ENCODE measurements at places on chromosomes 16 and 17.

GRCh38 chr16:86575095-86575685, 3.2 kb upstream of the FOXL1 start:
- H3K27me3 ChIP-seq = peaks cover 10% of the 10 kb centered on the region
- H3K4me1 ChIP-seq = peaks cover 17% of the 10 kb centered on the region
- no peaks in the 10 kb centered on the region for H3K36me3 ChIP-seq
- DNase-seq = no peak
- H3K27ac ChIP-seq = no peak overlapping the region

- no peaks in the 10 kb centered on the region for H3K27me3 ChIP-seq
- DNase-seq = no peak
- no peak overlapping the region for H3K27ac ChIP-seq
- H3K4me3 ChIP-seq = no peak overlapping the region
Measured at GRCh38 chr16:89067677-89068443, 25.8 kb upstream of the ACSF3 start.

- H3K27ac ChIP-seq = no peak overlapping the region
- no peak overlapping the region for H3K4me3 ChIP-seq
- H3K27me3 ChIP-seq = peaks cover 25% of the 10 kb centered on the region
- no peak for DNase-seq
Measured at GRCh38 chr17:6104956-6105648, 34.9 kb downstream of the WSCD1 start.

- H3K36me3 ChIP-seq = no peaks in the 10 kb centered on the region
- peaks cover 8% of the 10 kb centered on the region for H3K4me1 ChIP-seq
- DNase-seq = peak; percentile 56
- no peak overlapping the region for H3K27ac ChIP-seq
Measured at GRCh38 chr17:49576088-49576916, 631 bp downstream of the NXPH3 start.

GRCh38 chr16:1137604-1138003, 15.3 kb upstream of the CACNA1H start:
- H3K36me3 ChIP-seq = no peaks in the 10 kb centered on the region
- DNase-seq = no peak
- H3K4me3 ChIP-seq = no peak overlapping the region
- H3K27me3 ChIP-seq = no peaks in the 10 kb centered on the region
- no peaks in the 10 kb centered on the region for H3K4me1 ChIP-seq

DNA sequence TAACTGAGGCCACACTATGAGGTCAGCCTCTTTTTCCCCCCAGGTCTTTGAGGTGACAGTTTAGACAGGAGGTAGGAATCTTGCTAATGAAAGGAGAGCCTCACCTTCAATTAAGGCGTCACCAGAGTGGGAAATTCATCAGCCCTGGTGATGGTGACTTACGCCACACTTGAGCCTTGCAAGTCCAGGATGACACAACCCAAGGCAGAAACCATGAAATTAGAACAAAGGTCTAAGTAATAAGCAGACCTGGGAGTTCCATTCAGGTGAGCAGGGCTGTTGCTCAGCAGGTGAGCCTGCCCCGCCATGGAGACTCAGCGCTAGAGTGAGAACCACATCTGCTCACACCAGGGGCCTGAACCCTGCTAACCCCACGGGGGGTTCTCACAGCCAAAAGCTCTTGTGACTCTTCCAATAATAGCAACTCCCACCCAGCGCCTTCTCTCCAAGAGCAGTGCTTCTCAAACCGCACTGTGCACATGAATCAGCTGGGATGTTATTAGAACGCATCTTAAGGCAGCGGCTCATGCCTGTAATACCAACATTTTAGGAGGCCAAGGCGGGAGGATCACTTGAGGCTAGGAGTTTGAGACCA, 28.7 kb upstream of the KIFC3 start:
- DNase-seq = no peak
- no peak overlapping the region for H3K27ac ChIP-seq
- H3K36me3 ChIP-seq = no peaks in the 10 kb centered on the region
- peaks cover 16% of the 10 kb centered on the region for H3K4me1 ChIP-seq
- H3K27me3 ChIP-seq = no peaks in the 10 kb centered on the region

DNA sequence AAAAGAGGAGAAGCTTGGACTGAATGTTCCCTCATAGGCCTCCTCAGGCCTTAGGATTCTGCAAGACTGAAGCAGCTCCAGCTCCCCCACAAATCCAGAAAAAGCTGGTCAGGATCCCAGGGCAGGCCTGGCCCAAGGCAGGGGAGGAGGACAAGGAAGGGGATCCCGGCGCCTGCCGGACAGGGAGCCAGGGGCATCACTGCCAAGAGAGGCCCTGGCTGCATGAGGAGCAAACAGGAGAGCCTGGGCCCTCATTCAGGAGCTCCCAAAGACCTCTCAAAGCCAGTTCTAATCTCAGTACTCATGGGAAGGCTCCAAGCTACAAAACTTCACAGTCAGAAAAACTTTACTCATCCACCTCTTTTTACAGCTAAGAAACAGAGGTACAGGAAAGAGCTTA, 67.3 kb downstream of the ZNF423 start:
- DNase-seq = no peak
- H3K4me3 ChIP-seq = no peak overlapping the region
- H3K27me3 ChIP-seq = no peaks in the 10 kb centered on the region
- peaks cover 10% of the 10 kb centered on the region for H3K4me1 ChIP-seq

DNA sequence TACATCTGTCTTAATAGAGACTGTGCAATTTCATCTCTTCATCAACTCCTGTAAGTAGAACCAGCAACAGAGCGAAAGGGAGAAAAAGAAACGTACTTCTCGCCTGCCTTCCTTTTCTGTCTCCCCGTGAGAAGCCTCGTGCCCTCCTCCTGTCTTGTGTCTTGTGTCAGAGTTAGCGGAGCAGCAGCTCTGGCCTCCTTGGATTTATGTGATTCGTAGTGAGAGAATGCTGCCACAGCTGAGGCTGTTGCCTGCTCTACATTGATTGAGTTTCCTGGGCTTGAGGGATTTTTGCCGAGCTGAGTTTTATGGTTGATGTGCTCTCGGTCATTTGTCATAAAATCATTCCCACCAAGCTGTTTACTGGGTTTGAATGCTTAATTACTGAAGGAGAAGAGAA, 579.1 kb upstream of the RBFOX1 start:
- H3K27ac ChIP-seq = no peak overlapping the region
- H3K4me1 ChIP-seq = no peaks in the 10 kb centered on the region
- H3K4me3 ChIP-seq = no peak overlapping the region
- H3K36me3 ChIP-seq = no peaks in the 10 kb centered on the region

DNA sequence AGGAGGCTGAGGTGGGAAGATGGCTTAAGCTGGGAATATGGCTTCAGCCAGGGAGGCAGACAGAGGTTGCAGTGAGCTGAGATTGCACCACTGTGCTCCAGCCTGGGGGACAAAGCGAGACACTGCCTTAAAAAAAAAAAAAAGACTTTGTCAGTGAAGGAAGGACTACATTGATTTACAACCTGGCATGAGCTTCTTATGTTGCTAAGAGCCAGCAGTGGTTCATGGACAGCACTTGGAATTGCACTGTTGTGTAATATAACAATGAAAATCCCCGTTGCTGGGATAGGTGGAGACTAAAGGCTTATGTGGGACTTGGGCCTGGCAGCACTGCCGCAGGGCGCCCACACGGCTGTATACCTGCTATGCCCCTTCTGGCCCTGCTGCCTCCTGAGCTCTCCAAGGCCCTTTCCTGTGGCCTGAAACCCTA, 14.1 kb upstream of the SLC16A5 start:
- DNase-seq = no peak
- no peaks in the 10 kb centered on the region for H3K27me3 ChIP-seq
- H3K27ac ChIP-seq = no peak overlapping the region
- no peaks in the 10 kb centered on the region for H3K36me3 ChIP-seq
- no peak overlapping the region for H3K4me3 ChIP-seq

DNA sequence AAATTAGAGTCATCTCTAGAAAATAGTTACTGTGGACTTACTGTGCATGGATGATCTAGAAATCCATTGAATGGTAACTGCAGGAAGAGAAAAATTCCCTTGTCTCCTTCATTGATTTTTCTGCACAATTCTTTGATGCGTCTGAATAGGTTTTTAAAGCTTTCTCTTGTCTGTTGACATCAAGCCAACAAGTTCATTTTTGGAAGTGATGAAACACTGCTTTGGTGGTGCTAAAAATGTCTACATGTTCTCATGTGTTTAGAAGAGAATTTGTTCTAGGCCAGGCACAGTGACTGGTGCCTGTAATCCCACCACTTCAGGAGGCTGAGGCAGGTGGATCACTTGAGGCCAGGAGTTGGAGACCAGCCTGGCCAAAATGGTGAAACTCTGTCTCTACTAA, 57.1 kb upstream of the AXIN2 start:
- no peaks in the 10 kb centered on the region for H3K4me1 ChIP-seq
- H3K4me3 ChIP-seq = no peak overlapping the region

- peaks cover 20% of the 10 kb centered on the region for H3K36me3 ChIP-seq
- no peak for DNase-seq
- no peak overlapping the region for H3K27ac ChIP-seq
- no peaks in the 10 kb centered on the region for H3K27me3 ChIP-seq
Measured at GRCh38 chr16:1768061-1768766, 3.1 kb downstream of the NME3 start.

All from A673 (cell line).